ENCODE measurements at places on chromosomes 16 and 17.
A peak's percentile ranks its signal among the peaks of the same experiment; 100 is the strongest.

DNA sequence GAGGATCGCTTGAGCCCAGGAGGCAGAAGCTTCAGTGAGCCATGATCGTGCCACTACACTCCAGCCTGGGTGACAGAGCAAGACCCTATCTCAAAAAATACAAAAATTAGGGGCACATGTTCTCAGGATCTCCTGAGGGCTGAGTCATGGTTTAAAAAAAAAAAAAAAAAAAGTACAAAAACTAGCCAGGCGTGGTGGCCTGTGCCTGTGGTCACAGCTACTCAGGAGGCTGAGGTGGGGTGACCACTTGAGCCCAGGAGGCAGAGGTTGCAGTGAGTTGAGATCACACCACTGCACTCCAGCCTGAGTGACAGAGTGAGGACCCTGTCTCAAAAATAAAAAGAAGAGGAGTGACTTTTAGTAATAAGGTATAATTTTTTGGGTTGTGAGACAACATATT lies 16.9 kb downstream of the BLMH start:
- peaks cover 13% of the 10 kb centered on the region for H3K4me1 ChIP-seq
- H3K4me3 ChIP-seq, result no peak overlapping the region
- H3K27ac ChIP-seq, result no peak overlapping the region
- no peaks in the 10 kb centered on the region for H3K27me3 ChIP-seq
- H3K36me3 ChIP-seq, result peaks cover 79% of the 10 kb centered on the region
- no peak for DNase-seq

GRCh38 chr16:76213860-76214259 lies 63.3 kb upstream of the CNTNAP4 start:
- H3K4me1 ChIP-seq, result no peaks in the 10 kb centered on the region
- H3K27ac ChIP-seq, result no peak overlapping the region
- H3K27me3 ChIP-seq, result no peaks in the 10 kb centered on the region
- no peak overlapping the region for H3K4me3 ChIP-seq

- no peaks in the 10 kb centered on the region for H3K27me3 ChIP-seq
- no peaks in the 10 kb centered on the region for H3K4me1 ChIP-seq
- H3K36me3 ChIP-seq, result peaks cover 31% of the 10 kb centered on the region
- DNase-seq, result no peak
- no peak overlapping the region for H3K27ac ChIP-seq
Measured at GRCh38 chr16:67120025-67120424, 10.3 kb downstream of the PHAF1 start.

- DNase-seq, result no peak
- no peaks in the 10 kb centered on the region for H3K4me1 ChIP-seq
- no peaks in the 10 kb centered on the region for H3K27me3 ChIP-seq
- H3K27ac ChIP-seq, result no peak overlapping the region
Measured at GRCh38 chr17:9628509-9628908, 16.8 kb upstream of the USP43 start.

- no peak for DNase-seq
- peak overlapping the region; percentile 97 for H3K27ac ChIP-seq
- peaks cover 84% of the 10 kb centered on the region for H3K36me3 ChIP-seq
- peak overlapping the region; percentile 27 for H3K4me3 ChIP-seq
Measured at GRCh38 chr16:27251541-27252205, 16.9 kb downstream of the NSMCE1 start.

- H3K4me3 ChIP-seq, result no peak overlapping the region
- no peak for DNase-seq
- peaks cover 2% of the 10 kb centered on the region for H3K4me1 ChIP-seq
- no peaks in the 10 kb centered on the region for H3K36me3 ChIP-seq
Measured at GRCh38 chr16:46768809-46769208, 20.7 kb upstream of the MYLK3 start.

GRCh38 chr16:23959072-23959751 lies 123.4 kb downstream of the PRKCB start:
- H3K4me1 ChIP-seq, result peaks cover 52% of the 10 kb centered on the region
- H3K27ac ChIP-seq, result peak overlapping the region; percentile 74
- peak overlapping the region; percentile 37 for H3K4me3 ChIP-seq
- no peak for DNase-seq
- H3K27me3 ChIP-seq, result no peaks in the 10 kb centered on the region
- H3K36me3 ChIP-seq, result peaks cover 17% of the 10 kb centered on the region

DNA sequence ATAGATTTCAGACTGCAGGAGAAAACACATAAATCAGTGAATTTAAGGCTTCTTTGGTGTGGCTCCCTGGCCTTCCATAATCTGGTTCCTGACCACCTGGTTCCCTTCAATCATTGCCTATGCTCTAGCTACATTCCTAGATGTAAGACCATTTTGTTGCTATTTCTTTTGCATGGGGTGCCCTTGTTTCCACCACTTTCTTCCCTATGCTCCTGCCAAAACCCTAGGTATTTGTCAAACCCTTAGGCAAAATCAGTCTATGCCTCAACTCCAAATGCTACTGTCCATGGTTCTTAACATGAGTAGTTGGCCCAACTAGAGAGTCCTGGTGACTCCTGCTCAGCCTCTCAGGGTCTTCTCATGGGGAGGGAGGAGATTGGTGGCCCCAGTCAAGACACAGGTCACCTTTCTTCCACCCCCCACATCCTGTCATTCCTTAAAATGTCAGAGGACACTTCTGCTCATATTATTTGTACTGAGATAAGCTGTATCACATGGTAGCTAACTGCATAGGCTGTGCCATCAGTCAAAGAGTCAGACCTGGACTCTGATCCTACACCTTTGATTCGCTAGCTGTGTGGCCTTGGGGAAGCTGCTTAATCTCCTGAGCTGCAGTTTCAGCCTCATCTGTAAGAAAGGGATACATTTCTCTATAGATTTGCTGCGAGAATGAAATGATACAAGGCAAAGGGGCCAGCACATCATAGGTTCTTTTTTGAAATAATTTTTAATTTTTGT lies 15.0 kb downstream of the ACSM5 start:
- no peaks in the 10 kb centered on the region for H3K36me3 ChIP-seq
- no peaks in the 10 kb centered on the region for H3K27me3 ChIP-seq
- H3K4me1 ChIP-seq, result no peaks in the 10 kb centered on the region
- no peak for DNase-seq

- peaks cover 22% of the 10 kb centered on the region for H3K36me3 ChIP-seq
- H3K27me3 ChIP-seq, result no peaks in the 10 kb centered on the region
- peaks cover 15% of the 10 kb centered on the region for H3K4me1 ChIP-seq
- no peak for DNase-seq
Measured at GRCh38 chr17:82034371-82035011, 3.0 kb downstream of the DCXR start.

DNA sequence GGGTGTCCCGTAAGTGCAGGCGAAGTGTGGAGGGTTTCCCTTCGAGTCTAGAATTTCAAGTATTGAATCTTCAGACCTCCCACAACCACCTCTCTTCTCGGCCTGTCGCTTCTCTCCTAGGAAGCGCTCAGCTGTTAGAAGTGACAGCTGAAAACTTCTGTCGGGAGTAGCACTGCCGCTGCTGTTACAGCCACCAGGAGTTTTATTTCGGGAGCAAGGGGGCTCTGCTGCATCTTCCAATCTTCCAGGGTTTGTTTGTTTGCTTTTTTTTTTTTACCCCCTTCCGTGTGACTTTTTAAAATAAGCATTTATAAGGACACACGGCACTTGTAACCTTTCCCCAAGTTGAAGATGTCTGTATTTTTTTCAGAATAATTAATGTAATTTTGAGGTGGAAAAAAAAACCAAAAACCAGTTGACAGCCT lies 767 bp downstream of the RPS6KB1 start:
- peaks cover 25% of the 10 kb centered on the region for H3K4me1 ChIP-seq
- peak overlapping the region; percentile 97 for H3K27ac ChIP-seq
- no peaks in the 10 kb centered on the region for H3K27me3 ChIP-seq
- DNase-seq, result no peak

GRCh38 chr16:55035956-55036355 lies 105.3 kb downstream of the IRX5 start:
- no peak overlapping the region for H3K27ac ChIP-seq
- no peak for DNase-seq
- H3K4me1 ChIP-seq, result no peaks in the 10 kb centered on the region
- no peak overlapping the region for H3K4me3 ChIP-seq
- no peaks in the 10 kb centered on the region for H3K36me3 ChIP-seq

- H3K36me3 ChIP-seq, result no peaks in the 10 kb centered on the region
- H3K27ac ChIP-seq, result no peak overlapping the region
- no peaks in the 10 kb centered on the region for H3K4me1 ChIP-seq
- H3K4me3 ChIP-seq, result no peak overlapping the region
- peaks cover 3% of the 10 kb centered on the region for H3K27me3 ChIP-seq
Measured at GRCh38 chr16:48215738-48216137, 28.4 kb upstream of the LONP2 start.

DNA sequence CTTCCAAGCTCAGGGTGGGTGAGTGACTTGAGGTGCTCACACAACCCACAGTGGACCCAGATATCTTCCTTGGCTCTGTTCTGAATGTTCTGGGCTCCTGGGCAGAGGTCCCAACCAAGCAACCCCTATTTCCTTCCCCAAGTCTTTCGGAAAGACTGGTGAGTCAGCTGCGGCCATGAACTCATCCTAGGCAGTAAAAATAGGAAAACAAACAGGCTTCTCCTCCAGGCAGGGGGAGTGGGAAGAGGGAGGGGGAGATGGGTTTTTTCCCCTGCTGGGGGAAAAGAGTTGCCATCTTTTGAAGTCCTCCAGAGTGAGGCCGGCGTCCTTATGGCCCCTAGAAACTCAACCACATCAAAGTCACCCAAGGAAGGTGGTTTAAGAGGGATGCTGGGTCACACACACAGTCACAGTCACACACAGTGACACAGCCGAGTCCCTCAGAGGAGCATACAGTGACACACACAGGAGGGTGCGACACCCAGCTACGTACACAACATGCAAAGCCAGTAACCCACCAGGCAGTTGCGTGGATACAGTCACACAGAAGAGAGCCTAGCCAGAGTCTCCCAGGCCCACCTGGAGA lies 16.0 kb upstream of the DLX4 start:
- no peaks in the 10 kb centered on the region for H3K36me3 ChIP-seq
- no peak for DNase-seq

DNA sequence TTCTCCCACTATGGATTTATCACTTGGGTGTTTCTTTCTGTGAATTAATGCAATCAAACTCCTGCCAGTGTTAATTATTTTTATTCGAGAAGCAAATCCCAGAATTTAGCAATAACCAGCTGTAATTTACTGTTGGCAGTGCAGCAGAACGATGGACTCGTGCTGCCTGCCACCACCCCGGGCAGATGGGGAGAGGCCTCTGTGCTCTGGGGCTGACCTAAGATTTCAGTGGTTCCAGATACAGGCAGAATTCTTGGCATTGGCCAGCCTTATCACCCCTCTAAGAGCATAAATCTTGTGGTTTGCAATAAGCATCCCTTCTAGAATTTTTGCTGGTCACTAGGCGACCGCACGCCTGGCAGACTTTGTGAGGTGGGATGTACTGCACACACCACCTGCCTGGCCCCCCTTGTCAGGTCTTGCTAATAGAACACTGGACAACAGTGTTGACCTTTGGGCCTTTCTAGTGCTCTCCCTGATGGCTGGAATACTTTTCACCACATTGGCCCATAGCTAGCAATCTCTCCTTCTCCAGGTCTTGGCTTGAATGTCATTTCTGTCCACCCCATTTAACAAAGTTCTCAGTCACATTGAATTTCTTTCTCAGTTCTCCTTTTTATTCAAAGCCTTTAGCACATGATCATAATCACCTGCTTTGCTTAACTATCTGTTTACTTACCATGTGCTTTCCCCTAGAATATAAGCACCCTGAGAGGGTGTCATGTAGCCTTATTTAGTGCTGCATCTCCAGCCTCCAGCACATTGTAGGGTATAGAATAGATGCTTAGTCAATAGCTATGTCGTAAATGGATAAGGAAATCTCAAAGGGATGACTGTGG lies 122.1 kb upstream of the DYNLRB2 start:
- H3K4me3 ChIP-seq, result no peak overlapping the region
- no peaks in the 10 kb centered on the region for H3K4me1 ChIP-seq
- H3K36me3 ChIP-seq, result no peaks in the 10 kb centered on the region
- H3K27ac ChIP-seq, result no peak overlapping the region
- H3K27me3 ChIP-seq, result no peaks in the 10 kb centered on the region

- H3K36me3 ChIP-seq, result no peaks in the 10 kb centered on the region
- no peak overlapping the region for H3K4me3 ChIP-seq
- H3K27ac ChIP-seq, result no peak overlapping the region
- H3K4me1 ChIP-seq, result no peaks in the 10 kb centered on the region
- no peaks in the 10 kb centered on the region for H3K27me3 ChIP-seq
- DNase-seq, result no peak
Measured at GRCh38 chr16:5895976-5896375, 798.4 kb upstream of the EEF2KMT start.

DNA sequence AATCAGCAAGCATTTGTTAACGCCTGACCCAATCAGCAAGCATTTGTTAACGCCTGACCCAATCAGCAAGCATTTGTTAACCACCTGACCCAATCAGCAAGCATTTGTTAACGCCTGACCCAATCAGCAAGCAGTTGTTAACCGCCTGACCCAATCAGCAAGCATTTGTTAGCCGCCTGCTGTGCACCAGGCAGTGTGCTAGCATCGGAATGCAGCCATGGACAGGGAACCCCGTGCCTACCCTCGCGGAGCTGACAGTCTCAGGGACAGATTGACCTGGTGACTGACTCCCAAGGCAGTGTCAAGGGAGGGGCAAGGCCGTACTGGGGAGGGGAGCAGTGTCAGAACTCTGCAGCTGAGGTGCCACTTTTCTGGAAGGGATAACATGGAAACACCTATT lies 66.9 kb downstream of the ABR start:
- no peak for DNase-seq
- H3K27ac ChIP-seq, result no peak overlapping the region
- H3K27me3 ChIP-seq, result no peaks in the 10 kb centered on the region
- H3K4me3 ChIP-seq, result no peak overlapping the region
- H3K36me3 ChIP-seq, result peaks cover under 1% of the 10 kb centered on the region
- H3K4me1 ChIP-seq, result peaks cover 34% of the 10 kb centered on the region

- no peak overlapping the region for H3K27ac ChIP-seq
- no peaks in the 10 kb centered on the region for H3K27me3 ChIP-seq
- H3K36me3 ChIP-seq, result peaks cover 49% of the 10 kb centered on the region
- DNase-seq, result no peak
- H3K4me3 ChIP-seq, result no peak overlapping the region
Measured at GRCh38 chr17:44152875-44153274, 11.1 kb downstream of the HROB start.

DNA sequence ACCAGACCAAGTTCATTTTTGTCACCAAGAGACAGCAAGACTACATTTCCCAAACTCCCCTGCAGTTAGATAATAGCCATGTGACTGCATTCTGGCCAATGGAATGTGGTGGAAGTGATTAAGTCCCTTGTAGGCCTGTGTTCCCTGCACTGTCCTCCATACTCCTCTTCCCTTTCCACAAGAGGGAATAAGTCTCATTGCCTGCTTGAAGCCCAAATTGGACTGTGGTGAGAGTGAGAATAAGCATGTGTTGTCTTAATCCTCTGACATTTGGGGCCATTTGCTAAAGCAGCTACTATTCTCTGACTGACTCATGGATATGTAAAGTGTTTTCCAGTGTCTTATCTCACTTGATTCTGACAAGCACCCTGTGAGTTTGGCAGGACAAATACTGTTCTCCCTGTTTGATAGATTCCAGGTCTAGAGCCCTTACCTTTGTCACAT lies 20.7 kb downstream of the PIK3R6 start:
- H3K27me3 ChIP-seq, result no peaks in the 10 kb centered on the region
- H3K27ac ChIP-seq, result no peak overlapping the region
- no peak overlapping the region for H3K4me3 ChIP-seq
- H3K36me3 ChIP-seq, result peaks cover 57% of the 10 kb centered on the region
- H3K4me1 ChIP-seq, result peaks cover 13% of the 10 kb centered on the region
- DNase-seq, result no peak

GRCh38 chr17:17440938-17441675 lies 35.7 kb upstream of the MED9 start:
- peaks cover 2% of the 10 kb centered on the region for H3K4me1 ChIP-seq
- no peak overlapping the region for H3K4me3 ChIP-seq
- no peaks in the 10 kb centered on the region for H3K27me3 ChIP-seq
- H3K27ac ChIP-seq, result no peak overlapping the region
- H3K36me3 ChIP-seq, result no peaks in the 10 kb centered on the region

All from activated T-helper 2 cell treated with anti-CD3 and anti-CD28 coated beads, Interferon-gamma antibody, Interleukin-2, Interleukin-4, amounts not matched to agents 10 μg/mL and 5 μg/mL and 100 μg/mL, durations not matched to agents 14 hours and 24 hours and 36 hours (primary cell).